ENCODE measurements at places on chromosomes 12 and 14. TPM values are rescaled to one million over a fixed set of nuclear protein-coding genes. Genes with fewer than 3 reads are reported as not detected.
A peak's percentile ranks its signal among the peaks of the same experiment; 100 is the strongest.

DNA sequence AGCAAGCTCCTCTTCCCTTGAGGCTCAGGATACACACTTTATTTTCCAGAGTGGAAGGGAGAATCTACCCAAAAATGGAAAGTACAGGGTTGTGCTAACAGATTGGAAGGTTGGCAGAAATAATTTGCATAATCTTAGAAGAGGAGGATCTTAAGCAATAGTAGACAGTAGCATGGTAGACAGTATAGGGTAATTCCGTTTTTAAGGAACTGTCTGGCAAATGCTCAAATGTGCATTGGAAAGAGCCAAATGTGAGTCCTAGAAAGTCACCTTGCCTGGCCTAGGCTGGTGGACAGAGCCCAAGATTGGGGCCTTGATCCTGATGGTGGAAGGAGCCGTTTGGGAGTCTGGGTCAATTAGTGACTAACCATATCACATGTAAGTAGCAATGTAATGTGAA is 13.1 kb upstream of the CARMIL3 start:
- no peak overlapping the region for H3K4me3 ChIP-seq
- no peaks in the 10 kb centered on the region for H3K4me1 ChIP-seq
- H3K36me3 ChIP-seq = no peaks in the 10 kb centered on the region
- no peak for DNase-seq

DNA sequence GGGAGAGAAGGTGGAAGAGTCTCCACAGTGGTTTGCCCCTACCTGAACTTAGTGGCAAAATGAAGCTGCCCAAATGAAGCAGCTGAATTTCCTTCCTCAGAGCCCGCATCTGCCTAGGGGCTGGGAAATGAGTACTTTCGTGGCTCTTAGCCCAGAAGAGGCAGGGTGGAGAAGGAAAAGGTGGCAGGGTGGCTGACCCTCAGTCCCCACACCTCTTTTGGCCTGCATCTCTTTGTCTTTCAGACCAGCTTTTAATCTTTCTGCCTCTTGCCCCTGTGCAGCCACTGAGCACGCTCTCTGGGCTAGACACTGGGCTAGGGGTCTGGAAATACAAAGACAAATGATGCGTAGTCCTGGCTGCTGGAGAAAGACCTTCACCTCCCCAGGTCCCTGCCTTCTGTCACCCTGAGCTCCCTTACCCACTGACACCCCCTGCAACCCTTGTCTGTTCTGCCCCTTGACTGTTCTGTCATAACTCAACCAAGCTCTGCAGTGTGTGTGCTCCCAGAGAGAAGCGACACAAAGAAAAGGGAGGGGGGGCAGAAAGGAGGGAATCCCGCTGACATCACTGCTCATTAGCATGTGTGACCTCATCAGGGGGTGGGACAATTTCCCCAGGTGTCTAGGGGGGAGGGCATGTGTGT is 371 bp upstream of the REM2 start:
- H3K36me3 ChIP-seq = no peaks in the 10 kb centered on the region
- peak; percentile 59 for DNase-seq
- no peak overlapping the region for H3K27ac ChIP-seq
- H3K4me1 ChIP-seq = peaks cover 8% of the 10 kb centered on the region
- peak overlapping the region; percentile 27 for H3K4me3 ChIP-seq

DNA sequence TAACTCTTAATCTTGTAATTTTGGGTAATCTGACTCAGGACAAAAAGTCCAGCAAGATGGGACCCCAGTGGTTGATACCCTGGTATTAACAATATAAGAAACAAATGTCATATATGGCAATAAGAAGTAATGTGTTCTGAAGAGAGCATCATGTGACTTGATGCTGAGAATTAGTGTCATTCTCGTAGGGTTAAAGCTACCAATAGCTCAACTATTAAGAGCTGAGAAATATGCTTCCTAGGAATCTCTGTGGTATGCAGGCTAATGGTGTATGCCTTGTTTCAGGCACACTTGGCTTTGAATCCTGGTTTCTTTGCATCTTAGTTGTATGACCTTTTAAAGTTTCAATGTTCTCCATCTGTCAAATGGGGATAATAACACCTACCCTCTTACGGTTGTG is 9.1 kb downstream of the MYRFL start:
- H3K36me3 ChIP-seq = no peaks in the 10 kb centered on the region
- no peak for DNase-seq
- no peak overlapping the region for H3K27ac ChIP-seq

The CLEC4C gene
- not detected for total RNA-seq

The ALX1 gene
- total RNA-seq = 2.9 TPM

DNA sequence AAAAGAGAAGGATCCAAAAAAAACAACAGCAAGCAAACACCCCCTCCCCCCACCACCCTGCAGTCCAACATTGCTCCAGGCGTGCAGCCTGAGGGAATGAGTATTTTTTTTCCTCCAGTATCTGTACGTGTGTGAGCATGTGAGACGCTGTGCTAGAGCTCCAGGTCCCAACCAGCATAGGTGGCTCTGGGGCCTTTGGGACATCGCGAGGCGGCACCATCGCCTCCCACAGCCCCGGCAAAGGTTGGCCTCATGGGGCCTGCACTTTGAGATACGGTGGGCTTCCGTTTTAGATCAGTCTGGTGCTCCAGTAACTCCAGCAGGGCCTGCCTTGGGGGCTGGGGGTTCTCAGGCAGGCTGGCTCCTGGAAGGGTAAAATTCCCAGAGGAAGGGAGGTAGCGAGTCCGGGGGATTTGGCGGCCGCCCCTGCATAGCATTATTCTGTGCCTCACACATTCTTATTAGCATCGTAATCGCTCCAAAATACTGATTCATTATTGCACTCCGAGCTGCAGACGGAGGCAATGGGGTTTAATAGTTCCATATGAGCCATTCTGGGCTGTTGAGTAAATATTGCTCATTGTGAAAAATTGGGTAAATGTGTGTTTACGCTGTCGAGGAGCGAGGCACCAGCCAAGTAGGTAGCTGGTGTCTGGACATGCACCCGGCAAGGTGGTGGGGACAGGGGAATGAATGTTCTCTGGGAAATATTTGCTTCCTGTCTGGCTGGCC is 143.1 kb upstream of the MYL2 start:
- no peak overlapping the region for H3K27ac ChIP-seq
- H3K4me1 ChIP-seq = no peaks in the 10 kb centered on the region
- no peaks in the 10 kb centered on the region for H3K36me3 ChIP-seq
- no peak for DNase-seq
- no peaks in the 10 kb centered on the region for H3K27me3 ChIP-seq
- H3K4me3 ChIP-seq = no peak overlapping the region

The PRH2 gene
- total RNA-seq = not detected

GRCh38 chr14:100556140-100556475 is 31.1 kb downstream of the BEGAIN start:
- no peaks in the 10 kb centered on the region for H3K36me3 ChIP-seq
- H3K27me3 ChIP-seq = no peaks in the 10 kb centered on the region
- DNase-seq = no peak
- no peaks in the 10 kb centered on the region for H3K4me1 ChIP-seq

GRCh38 chr14:50871228-50871627 is 625 bp upstream of the ABHD12B start:
- no peaks in the 10 kb centered on the region for H3K36me3 ChIP-seq
- H3K4me1 ChIP-seq = no peaks in the 10 kb centered on the region
- H3K27ac ChIP-seq = no peak overlapping the region
- H3K4me3 ChIP-seq = no peak overlapping the region
- DNase-seq = no peak

DNA sequence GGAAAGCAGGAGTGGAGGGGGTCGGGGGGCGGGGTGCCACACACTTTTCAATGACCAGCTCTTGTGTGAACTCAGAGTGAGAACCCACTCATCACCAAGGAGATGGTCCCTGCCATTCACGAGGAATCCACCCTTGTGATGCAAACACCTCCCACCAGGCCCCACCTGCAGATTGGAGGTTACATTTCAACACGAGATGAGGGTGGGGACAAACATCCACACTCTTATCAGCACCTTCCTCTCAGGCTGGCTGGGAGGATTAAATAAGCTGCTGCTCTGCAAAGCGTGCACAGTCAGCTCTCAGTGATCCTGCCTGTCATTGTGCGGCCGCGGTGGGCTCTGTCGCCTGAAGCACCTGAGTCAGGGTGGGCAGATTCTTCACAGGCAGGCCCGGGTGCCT is 39.7 kb downstream of the AACS start:
- no peak for DNase-seq
- no peak overlapping the region for H3K4me3 ChIP-seq
- no peak overlapping the region for H3K27ac ChIP-seq
- H3K4me1 ChIP-seq = no peaks in the 10 kb centered on the region
- H3K27me3 ChIP-seq = no peaks in the 10 kb centered on the region
- peaks cover 3% of the 10 kb centered on the region for H3K36me3 ChIP-seq

GRCh38 chr14:88168498-88169165 is 154.4 kb downstream of the KCNK10 start:
- no peaks in the 10 kb centered on the region for H3K27me3 ChIP-seq
- DNase-seq = no peak
- H3K4me1 ChIP-seq = no peaks in the 10 kb centered on the region
- no peak overlapping the region for H3K27ac ChIP-seq

GRCh38 chr12:121925358-121925695 is 6.9 kb downstream of the CFAP251 start:
- no peaks in the 10 kb centered on the region for H3K27me3 ChIP-seq
- no peaks in the 10 kb centered on the region for H3K4me1 ChIP-seq
- H3K36me3 ChIP-seq = no peaks in the 10 kb centered on the region

GRCh38 chr14:75831455-75831854 is 150.3 kb downstream of the TGFB3 start:
- H3K27me3 ChIP-seq = no peaks in the 10 kb centered on the region
- H3K27ac ChIP-seq = peak overlapping the region; percentile 86
- H3K4me3 ChIP-seq = no peak overlapping the region
- DNase-seq = peak; percentile 76
- H3K36me3 ChIP-seq = no peaks in the 10 kb centered on the region

The SERPINA1 gene
- total RNA-seq = 200 TPM

- no peaks in the 10 kb centered on the region for H3K4me1 ChIP-seq
- H3K36me3 ChIP-seq = no peaks in the 10 kb centered on the region
- DNase-seq = no peak
These were observed 76.7 kb upstream of the RGS6 start for GRCh38 chr14:71855399-71856036.

DNA sequence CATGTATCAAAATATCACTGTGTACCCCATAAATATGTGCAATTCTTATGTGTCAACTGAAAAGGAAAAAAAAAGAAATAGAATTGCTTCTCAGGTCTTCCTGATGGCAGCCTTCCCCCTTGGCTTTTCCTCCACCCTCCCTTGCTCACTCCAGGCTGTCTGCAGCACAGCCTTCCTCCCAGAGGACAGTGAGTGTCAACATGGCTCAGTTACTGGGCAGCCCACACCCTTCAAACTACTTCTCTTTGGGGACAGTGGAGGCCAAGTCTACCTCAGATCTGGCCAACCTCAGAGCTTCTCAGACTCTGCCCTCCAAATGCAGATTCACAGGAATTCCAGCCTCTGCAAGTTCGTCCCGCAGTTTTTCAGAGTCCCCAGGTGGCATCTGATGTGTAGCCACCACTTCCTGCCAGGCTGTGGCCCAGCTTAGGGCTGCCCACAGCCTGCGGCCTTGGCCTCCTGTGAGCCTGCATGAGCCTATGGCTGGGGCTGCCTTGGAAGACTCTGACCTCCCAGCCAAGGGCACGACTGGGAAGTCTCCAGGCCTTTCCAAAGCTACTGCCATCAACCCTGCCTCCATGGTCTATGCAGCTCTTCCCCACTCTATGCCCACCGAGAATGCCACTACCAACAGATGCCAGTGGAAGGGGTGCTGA is 148.0 kb upstream of the PWP1 start:
- DNase-seq = no peak
- no peaks in the 10 kb centered on the region for H3K36me3 ChIP-seq
- no peaks in the 10 kb centered on the region for H3K27me3 ChIP-seq
- H3K4me1 ChIP-seq = no peaks in the 10 kb centered on the region
- no peak overlapping the region for H3K27ac ChIP-seq
